Daoy (cell line): ENCODE measurements at places on chromosomes 5 and 9. TPM values are rescaled to one million over a fixed set of nuclear protein-coding genes. Genes with fewer than 3 reads are reported as not detected.

Gene SLCO6A1
- total RNA-seq, result 0.48 TPM in 1 of 2 replicates, not detected in the other

Gene NEURL1B
- total RNA-seq, result 2.6 and 2.8 TPM in 2 replicates

Gene PCDHB4
- total RNA-seq, result 0.51 TPM in 2 replicates

Gene PAEP
- total RNA-seq, result not detected in 2 replicates

Gene EIF4E1B
- total RNA-seq, result not detected in 2 replicates

Gene ERP44
- total RNA-seq, result 17.1 and 18.8 TPM in 2 replicates

Gene EQTN
- not detected in 2 replicates for total RNA-seq

Gene GDF9
- 0.17 TPM in 1 of 2 replicates, not detected in the other for total RNA-seq

GRCh38 chr9:132509928-132510874 lies 72.2 kb upstream of the BARHL1 start:
- DNase-seq, result peak; percentile 44

- DNase-seq, result no peak
These were observed 87.1 kb upstream of the SH3GL2 start for GRCh38 chr9:17491780-17492179.

- no peak for DNase-seq
These were observed 435.4 kb downstream of the ZSWIM6 start for GRCh38 chr5:61767231-61768080.

- DNase-seq, result no peak
These were observed 96.6 kb downstream of the ADRB2 start for GRCh38 chr5:148923023-148923422.

DNA sequence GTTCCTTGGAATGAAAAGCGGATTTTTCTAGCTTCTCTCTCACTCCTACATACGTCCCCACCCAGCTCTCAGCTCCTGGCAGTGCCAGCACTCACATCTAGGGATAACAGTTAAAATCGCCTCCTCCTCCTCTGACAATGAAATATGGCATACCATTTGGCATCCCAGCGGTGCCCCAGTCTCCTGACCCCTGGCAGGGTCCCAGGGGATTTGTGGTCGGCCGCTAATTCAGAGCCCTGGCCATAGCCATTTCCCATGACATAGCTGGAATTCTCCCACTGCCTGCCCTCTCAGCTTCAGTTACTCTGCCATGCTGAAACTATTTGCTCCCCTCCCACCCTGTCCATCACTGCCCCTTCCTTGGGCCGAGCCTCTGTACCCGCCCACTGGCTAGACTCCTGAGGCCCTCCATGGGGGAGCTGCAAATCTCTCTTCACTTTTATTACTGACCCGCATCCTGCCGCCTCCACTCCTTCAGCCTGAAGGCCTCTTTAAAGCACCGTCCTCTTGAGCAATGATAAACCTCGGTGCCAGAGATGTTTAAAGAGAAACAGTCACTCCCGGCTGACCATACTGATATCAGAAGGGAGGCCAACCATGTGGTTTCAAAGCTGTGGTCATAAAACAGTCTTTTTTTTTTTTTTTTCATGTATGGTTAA lies 139.8 kb downstream of the SLIT3 start:
- DNase-seq, result peak; percentile 97

- DNase-seq, result no peak
These were observed 168.0 kb downstream of the PRDM9 start for GRCh38 chr5:23675456-23675855.

GRCh38 chr9:89661391-89661949 lies 56.7 kb downstream of the GADD45G start:
- no peak for DNase-seq

GRCh38 chr9:97773091-97773490 lies 76.0 kb upstream of the XPA start:
- DNase-seq, result peak; percentile 54

GRCh38 chr5:41883243-41883642 lies 13.0 kb upstream of the OXCT1 start:
- no peak for DNase-seq

DNA sequence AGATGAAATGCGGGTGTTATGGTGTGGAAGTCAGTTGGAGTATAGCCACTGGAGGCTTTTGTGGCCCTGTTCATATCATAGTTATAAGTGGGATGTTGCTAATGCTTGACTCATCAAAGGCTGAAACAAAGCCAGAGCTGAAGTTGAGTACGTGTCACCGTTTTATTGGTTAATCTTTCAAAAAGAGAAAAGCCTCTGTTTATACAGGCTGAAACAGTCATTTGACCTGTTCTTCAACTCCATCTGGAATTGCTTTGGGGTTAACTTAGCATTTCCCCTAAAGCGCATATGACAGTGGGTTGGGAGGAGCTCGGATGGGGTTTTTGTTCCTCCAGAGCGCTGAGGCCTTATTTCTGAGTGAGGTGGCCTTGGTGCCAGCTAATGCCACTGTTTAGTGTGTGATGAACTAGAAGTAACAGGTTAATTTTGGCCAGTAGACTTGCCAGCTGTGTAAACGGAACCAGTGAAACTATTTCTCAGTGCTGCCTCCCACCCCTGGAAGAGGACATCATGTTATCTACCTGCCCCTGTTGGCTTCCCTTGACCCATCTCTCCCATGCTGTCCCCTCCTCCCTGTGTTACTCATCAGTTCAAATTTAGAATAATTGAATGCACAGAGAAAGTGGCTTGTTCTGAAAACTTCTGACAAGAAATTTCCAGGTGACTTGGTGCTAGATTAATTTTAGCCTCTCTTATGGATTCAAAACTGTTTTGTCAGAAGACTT lies 34.2 kb downstream of the MTAP start:
- no peak for DNase-seq

DNA sequence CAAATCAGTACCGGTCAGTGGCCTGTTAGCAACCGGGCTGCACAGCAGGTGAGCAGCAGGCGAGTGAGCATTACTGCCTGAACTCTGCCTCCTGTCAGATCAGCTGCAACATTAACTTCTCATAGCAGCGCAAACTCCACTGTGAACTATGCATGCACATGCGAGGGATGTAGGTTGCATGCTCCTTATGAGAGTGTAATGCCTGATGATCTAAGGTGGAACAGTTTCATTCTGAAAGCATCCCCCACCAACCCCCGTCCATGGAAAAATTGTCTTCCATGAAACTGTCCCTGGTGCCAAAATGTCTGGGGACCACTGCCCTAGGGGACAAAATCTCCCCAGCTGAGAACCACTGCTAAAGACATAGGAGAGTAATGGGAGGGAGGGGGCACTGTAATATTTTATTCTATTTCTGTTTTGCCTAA lies 51.1 kb downstream of the P4HA2 start:
- DNase-seq, result no peak

DNA sequence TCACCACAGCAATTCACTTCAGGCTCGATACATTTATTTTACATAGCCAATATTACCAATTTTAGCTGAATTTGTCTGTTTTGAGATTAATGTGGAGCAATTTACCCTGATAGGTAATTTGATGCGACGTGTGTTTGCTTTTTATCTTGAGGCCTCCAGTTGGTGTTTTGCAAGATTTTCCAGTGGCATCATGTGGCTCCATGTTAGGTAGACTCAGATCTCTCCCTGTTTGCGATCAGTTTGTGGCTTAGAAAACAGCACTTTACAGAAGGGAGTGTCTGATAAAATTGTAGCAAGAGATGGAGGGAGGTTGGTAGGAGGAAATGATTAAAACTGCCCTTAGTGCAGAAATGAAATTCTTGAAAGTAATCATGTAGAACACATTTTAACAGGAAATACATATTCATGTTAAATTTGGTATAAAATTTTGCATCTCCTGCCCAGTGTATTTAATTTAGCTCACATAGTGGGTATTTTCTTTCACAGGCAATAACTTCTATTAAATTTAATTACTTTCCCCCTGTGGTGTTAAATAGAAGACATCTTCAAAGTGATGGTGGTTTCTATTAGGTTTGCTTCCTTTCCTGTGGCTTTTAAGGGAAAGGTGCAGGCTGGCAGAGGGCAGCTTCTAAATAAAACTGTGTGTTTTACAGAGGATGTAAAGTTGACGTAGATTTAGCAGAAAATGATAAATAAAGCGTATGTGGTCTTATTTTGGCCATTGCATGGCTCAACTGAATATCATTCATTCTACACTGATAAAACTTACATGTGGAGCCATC lies 135.8 kb downstream of the KDM4C start:
- no peak for DNase-seq

DNA sequence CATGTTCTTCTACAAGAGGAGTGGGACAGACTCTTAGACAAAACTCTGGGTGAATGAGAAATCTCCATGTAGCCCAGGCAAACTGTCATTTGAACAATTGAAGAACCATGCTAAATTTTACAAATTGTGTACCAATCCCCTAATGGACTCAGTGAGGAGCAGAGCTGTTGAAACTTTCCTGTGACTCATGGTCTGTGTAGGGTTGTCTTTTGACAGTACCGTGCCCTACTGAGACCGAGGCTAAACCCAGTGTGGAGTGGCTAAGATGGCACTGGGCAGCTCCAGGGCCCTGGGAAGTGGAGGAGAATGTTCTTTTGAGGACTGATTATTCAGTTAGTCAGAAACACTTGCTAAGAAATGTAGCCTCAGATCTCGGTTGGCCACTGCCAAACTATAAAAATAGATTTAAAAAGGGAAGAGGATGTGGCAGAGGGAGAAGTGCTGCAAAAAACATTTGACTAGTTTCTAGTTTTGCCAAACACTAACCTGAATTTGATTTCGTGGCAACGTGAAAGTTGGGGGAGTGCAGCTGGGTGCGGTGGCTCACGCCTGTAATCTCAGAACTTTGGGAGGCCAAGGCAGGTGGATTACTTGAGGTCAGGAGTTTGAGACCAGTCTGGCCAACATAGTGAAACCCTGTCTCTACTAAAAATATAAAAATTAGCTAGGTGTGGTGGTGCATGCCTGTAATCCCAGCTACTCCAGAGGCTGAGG lies 24.7 kb downstream of the POU4F3 start:
- no peak for DNase-seq
